ENCODE measurements at places on chromosomes 4 and X. TPM values are rescaled to one million over a fixed set of nuclear protein-coding genes. Genes with fewer than 3 reads are reported as not detected.

Gene MAGED4B
- 175 TPM for total RNA-seq

Gene FLNA
- total RNA-seq: 786 TPM

Gene NALF2
- total RNA-seq: 5.7 TPM

Gene GC
- total RNA-seq: not detected

Gene SOX3
- total RNA-seq: 205 TPM

Gene GLUD2
- total RNA-seq: 6.5 TPM

Gene YY2
- 1.5 TPM for total RNA-seq

Gene CDX4
- total RNA-seq: not detected

Gene COX7B
- 220 TPM for total RNA-seq

Gene TCP11X2
- total RNA-seq: not detected

Gene TRO
- 106 TPM for total RNA-seq

Gene ETDC
- not detected for total RNA-seq

Gene IL1RAPL1
- total RNA-seq: 2.7 TPM

Gene NXF2B
- not detected for total RNA-seq

Gene CFAP47
- total RNA-seq: 0.75 TPM

Gene S100P
- not detected for total RNA-seq

Gene ATP1B4
- not detected for total RNA-seq

Gene ATOH1
- not detected for total RNA-seq

Gene CLIC2
- 2.2 TPM for total RNA-seq

Gene ZNF185
- total RNA-seq: 2.3 TPM

Gene USP17L13
- total RNA-seq: not detected

Gene MAGEA6
- total RNA-seq: not detected

Gene KCNIP4
- total RNA-seq: 0.57 TPM

Gene ZCCHC12
- total RNA-seq: 2.8 TPM

Gene NPY1R
- total RNA-seq: 0.49 TPM

Data from neural crest cell (in vitro differentiated cells).